ENCODE measurements at places on chromosomes 7 and 10. TPM values are rescaled to one million over a fixed set of nuclear protein-coding genes. Genes with fewer than 3 reads are reported as not detected.

Gene EPHB6
- 37.6 TPM for polyA plus RNA-seq

Gene EGR2
- polyA plus RNA-seq, result 2.6 TPM

Gene NPSR1
- not detected for polyA plus RNA-seq

Gene GRID2IP
- 0.09 TPM for polyA plus RNA-seq

Gene AMZ1
- 1.9 TPM for polyA plus RNA-seq

Gene NKX1-2
- not detected for polyA plus RNA-seq

Gene LRRC72
- polyA plus RNA-seq, result not detected

Measured in IgD-negative memory B cell (primary cell).